ENCODE measurements at places on chromosomes 6 and 20.

GRCh38 chr6:105484238-105485161, 81.6 kb upstream of the PREP start:
- DNase-seq: peak; percentile 39

DNA sequence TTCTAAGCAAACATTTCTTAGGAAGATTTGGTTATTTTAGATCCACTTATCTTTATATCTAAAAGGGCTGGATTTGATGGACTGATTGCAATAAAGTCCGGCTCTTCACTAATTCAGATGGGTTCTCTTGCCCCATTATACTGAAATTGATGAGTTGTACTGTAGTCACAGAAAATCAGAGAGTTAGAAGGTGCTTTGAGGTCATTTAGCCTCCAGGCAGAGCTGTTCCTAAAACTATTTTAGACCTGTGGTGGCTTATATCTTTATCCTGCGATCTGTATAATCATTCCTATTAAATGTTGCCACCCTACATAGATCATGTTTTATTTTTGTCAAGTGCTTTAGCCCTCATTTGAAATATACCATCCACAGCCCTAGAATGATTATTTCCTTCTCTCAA, 61.3 kb upstream of the ATXN1 start:
- no peak for DNase-seq

DNA sequence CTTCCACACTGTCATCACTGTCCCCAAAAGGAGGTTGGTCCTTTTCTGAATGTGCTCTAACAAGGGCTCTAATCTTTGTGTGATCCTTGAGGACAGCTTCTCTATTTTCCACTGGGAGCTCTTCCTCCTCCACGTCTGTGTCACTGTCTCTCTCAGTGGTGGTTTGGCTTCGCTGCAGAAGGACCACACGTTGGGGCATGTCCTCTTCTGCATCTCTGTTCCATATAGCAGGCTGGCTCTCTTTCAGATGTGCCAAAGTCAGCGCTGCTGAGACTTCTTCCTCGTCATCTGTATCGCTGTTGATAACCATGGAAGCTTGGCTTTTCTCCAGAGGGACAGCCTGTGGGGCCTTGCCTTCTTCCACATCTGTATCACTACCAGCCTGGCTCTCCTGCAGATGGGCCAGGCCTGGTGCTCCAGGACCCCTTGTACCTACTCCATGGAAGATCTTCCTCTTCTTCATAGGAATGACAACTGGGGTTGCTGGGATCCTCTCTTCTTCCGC, 4.6 kb downstream of the MDC1 start:
- no peak for DNase-seq

- DNase-seq: no peak
Measured at GRCh38 chr6:66605011-66605410, 898.0 kb upstream of the EYS start.

GRCh38 chr6:106629859-106630163, 433 bp downstream of the QRSL1 start:
- DNase-seq: peak; percentile 39

DNA sequence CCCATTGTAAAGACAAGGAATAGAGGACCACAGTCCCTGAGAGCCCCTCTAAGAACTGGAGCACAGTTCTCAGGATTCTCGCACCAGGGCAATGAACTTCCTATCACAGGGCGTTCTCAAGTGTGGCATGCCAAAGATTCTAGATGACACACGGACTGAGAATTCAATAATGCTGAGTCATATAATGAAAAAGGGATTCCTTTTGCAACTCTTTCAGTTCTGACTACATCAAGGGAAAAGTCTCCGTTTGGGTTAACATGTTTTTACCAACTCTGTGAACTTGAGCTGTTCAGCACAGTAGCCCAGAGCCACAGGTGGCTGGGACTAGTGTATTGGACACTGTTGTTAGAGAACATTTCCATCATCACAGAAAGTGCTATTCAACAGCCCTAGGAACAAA, 3.4 kb downstream of the MED20 start:
- no peak for DNase-seq

- no peak for DNase-seq
Measured at GRCh38 chr6:154754152-154754551, 20.9 kb downstream of the SCAF8 start.

DNA sequence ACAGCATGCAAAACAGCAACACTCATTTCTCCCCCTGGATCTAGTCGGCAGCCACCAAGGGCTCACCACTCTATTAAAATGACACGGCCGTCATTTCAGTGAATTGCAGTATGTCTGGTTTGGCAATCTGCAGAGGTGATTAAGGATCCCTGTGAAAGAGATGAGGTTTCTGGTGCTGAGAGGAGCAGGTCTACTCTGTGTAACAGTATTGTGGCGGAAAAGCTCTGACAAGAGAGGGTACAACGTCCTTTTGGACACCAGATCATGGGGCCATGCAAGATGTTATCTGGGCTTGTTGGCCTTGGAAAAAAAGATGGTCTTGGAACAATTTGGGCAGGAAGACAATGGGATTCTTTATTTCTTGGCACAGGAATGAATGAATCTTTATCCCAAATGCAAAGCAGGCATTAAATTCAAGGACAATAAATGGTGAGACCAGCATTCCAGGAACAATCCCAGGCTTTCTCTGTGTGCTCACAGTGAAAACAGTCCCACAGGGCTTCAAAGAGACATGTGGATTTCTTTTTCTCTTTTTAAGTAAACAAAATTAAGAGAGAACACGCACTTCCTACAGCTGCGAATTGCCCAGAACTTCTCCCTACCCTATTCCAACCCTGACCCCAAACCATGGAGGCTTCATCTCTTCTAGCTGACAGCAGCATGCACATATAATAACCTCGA, 33.7 kb upstream of the ADGRF1 start:
- DNase-seq: no peak

DNA sequence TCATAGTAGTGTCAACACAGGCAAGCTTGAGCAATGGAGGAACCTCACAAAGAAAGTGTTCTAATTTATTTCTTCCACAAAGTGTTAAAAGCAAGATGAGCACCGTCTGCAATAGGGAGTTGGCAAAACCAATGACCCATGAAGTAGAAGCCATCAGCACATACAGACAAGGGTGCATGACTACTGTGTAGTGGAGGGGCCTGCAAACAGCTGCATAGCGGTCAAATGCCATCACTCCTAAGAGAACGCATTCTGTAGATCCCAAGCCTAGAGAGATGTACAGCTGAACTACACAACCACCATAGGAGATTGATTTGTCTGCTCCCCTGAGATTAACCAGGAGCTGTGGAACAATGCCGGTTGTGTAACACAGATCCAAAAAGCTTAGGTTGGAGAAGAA, 26.8 kb upstream of the ZNF165 start:
- DNase-seq: no peak

- DNase-seq: no peak
Measured at GRCh38 chr20:21027569-21027968, 78.6 kb downstream of the LINC00237 start.

DNA sequence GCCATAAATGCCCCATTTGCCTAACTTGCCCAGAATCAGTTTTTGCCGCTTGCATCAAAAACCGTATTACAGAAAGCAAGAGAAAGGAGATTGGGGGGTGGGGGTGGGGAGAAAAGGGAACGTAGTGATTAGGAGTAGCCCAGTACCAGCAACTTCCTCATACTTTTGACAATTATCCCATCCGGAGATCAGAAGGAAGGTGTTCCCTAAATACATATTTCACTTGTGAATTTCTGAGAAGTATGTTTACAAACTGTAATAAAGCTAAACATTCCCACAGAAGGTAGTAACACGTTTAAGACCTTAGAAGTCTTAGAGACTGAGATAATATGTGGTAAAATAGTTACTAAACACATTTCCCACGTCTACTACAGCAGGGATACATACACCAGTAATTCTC, 14.5 kb downstream of the PREP start:
- DNase-seq: no peak

GRCh38 chr20:48219306-48219705, 434.0 kb upstream of the SULF2 start:
- DNase-seq: no peak

DNA sequence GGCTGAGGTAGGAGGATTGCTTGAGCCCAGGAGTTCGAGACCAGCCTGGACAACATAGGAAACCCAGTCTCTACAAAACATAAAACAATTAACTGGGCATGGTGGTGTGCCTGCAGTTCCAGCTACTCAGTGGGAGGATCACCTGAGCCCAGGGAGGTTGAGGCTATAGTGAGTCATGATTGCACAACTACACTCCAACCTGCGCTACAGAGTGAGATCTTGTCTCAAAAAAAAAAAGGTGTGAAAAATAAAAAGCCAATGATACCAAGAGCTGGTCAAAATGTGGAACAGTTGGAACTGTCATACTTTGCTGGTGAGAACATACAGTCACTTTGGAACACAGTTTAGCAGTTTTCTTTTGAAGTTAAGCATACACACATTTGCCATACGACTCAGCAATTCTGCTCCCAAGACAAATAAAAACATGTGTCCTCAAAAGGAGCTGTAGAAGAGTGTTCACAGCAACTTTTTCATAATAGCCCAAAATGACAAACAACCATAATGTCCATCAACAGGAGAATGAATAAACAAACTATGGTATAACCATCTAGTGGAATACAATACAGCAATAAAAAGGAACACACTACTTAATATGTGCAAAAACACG, 21.6 kb upstream of the FKBP5 start:
- no peak for DNase-seq

GRCh38 chr20:1490643-1491195, 501 bp downstream of the SIRPB2 start:
- no peak for DNase-seq

Measured in NCI-H510A treated with DMSO at 0.1 percent for 48 hours (cell line).